Stimulated activated CD4-positive, alpha-beta T cell treated with anti-CD3 and anti-CD28 coated beads, Interleukin-4, amount 100 ng/mL, for 4 hours (primary cell): ENCODE measurements at places on chromosomes 1 and 21.

DNA sequence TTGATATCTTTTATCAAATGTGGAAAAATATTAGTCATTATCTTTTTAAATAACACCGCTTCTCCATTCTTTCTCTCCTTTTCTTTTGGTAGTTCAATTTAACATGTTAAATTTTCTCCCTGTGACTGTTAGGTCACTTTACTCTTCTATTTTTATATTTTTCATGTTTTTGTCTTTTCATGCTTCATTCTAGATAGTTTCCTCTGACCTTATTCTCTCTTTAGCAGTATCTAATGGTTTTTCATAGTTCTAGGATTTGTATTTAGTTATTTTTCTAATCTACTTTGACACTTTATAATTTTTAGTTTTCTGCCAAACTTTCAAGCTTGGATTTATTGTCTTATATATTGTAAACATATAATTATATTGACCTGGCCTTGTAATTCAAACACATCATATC lies 116.0 kb downstream of the RASAL2 start:
- DNase-seq = no peak

DNA sequence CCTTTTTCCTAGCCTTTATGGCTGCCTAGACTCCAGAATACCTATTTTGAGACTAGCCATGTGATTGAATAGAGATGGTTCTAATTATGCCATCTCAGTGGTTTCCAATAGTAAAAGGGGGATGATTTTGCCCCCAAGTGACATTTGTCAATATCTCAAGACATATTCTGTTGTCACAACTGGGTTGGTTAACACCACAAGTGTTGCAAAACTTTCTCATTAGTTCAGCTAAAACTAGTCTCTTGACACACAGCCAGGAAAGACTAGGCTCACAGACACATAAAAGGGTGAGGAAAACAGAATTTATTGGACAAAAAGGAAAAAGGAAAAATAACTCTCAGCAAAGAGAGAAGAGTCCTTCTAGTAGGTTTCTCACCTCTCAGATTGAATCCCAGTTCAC lies 39.9 kb upstream of the GBP5 start:
- no peak for DNase-seq

- no peak for DNase-seq
Measured at GRCh38 chr21:44090325-44090724, 16.9 kb upstream of the PWP2 start.

DNA sequence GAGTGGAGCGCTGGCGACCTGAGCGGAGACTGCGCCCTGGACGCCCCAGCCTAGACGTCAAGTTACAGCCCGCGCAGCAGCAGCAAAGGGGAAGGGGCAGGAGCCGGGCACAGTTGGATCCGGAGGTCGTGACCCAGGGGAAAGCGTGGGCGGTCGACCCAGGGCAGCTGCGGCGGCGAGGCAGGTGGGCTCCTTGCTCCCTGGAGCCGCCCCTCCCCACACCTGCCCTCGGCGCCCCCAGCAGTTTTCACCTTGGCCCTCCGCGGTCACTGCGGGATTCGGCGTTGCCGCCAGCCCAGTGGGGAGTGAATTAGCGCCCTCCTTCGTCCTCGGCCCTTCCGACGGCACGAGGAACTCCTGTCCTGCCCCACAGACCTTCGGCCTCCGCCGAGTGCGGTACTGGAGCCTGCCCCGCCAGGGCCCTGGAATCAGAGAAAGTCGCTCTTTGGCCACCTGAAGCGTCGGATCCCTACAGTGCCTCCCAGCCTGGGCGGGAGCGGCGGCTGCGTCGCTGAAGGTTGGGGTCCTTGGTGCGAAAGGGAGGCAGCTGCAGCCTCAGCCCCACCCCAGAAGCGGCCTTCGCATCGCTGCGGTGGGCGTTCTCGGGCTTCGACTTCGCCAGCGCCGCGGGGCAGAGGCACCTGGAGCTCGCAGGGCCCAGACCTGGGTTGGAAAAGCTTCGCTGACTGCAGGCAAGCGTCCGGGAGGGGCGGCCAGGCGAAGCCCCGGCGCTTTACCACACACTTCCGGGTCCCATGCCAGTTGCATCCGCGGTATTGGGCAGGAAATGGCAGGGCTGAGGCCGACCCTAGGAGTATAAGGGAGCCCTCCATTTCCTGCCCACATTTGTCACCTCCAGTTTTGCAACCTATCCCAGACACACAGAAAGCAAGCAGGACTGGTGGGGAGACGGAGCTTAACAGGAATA lies 4.2 kb downstream of the TFAP2E start:
- peak; percentile 46 for DNase-seq
